ENCODE measurements at places on chromosomes 7 and 10. TPM values are rescaled to one million over a fixed set of nuclear protein-coding genes. Genes with fewer than 3 reads are reported as not detected.

- DNase-seq, result no peak
Observed at GRCh38 chr7:50718311-50718710, 64.4 kb downstream of the GRB10 start.

GRCh38 chr10:35150308-35150707 is 23.7 kb downstream of the CREM start:
- DNase-seq, result no peak

DNA sequence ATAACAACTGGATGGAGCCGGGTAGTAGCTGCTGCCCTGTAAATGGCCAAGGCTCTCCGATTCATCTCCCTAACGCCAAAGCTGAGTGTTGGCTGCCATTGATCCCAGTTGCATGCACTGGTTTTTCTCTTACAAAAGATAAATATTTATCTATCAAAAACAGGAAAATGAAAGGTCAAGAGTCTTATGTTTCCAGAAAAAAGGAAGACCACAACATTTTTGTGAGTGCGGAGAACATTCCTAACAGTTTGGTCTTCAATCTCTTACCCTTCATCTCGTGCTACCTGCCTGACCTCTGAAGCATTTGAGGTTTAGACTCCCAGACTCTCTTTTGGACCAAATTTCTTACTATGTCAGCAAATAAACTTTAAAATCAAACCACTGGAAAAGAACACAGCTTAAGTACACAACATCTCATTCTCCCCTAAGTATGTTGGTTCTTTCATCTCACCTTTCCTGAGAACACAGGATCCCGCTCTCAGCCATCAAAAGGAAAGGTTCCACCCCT is 61.6 kb downstream of the SORBS1 start:
- DNase-seq, result no peak

DNA sequence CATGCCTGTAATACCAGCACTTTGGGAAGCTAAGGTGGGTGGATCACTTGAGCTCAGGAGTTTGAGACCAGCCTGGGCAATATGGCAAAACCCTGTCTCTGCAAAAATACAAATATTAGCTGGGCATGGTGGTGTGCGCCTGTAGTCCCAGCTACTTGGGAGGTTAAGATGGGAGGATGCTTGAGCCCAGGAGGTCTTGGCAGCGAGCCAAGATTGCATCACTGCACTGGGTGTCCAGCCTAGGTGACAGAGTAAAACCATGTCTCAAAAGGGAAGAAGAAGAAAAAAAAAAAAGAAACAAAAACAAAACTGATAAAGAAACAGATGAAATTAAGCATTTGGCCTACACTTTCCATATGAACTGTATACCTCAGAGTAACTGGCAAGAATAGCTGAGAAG is 319.2 kb downstream of the PARD3 start:
- no peak for DNase-seq

- no peak for DNase-seq
Observed at GRCh38 chr10:128297709-128298378, 171.6 kb upstream of the MKI67 start.

DNA sequence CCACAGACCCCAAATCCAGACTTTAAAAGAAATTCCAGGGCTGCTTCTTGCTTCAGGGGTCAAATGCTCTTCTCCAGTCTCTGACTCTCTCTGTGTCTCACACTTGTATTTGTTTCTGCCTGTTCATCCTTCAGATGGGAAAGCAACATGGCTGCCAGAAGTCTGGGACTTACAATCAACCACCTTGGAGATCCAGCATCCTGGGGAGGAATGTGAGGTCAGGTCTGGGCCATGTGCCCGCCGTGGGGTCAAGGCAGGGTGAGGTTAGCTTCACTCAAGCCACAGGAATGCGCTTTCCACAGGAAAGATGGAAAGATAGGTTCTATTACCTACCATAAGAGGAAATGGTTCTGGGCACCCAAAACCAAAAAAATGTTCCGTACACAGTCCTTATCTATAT is 34.3 kb upstream of the NPVF start:
- peak; percentile 35 for DNase-seq

Gene ITPRID1
- not detected for total RNA-seq

- no peak for DNase-seq
Observed at GRCh38 chr10:14779001-14779651, 4.4 kb upstream of the FAM107B start.

Gene SCART1
- total RNA-seq, result 0.18 TPM

GRCh38 chr10:127945341-127945758 is 38.4 kb downstream of the PTPRE start:
- peak; percentile 84 for DNase-seq

DNA sequence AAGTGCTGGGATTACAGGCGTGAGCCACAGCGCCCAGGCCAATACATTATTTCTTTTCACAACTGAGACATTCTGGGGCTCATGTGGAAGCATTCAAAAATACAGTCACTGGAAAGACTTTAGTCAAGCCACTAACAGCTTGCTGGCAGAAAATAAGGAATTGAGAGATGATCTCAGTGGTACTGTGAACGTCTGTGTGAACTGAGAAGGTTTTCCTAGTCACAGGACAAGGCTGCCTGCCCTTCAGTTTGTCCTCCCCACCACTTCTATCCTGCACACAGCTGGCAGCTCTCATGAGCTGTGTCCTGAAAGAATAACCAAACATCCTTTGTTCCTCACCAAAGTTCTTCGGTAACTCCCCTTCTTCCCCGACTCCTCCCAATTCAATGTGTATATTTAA is 31.3 kb upstream of the ITGA8 start:
- DNase-seq, result no peak

DNA sequence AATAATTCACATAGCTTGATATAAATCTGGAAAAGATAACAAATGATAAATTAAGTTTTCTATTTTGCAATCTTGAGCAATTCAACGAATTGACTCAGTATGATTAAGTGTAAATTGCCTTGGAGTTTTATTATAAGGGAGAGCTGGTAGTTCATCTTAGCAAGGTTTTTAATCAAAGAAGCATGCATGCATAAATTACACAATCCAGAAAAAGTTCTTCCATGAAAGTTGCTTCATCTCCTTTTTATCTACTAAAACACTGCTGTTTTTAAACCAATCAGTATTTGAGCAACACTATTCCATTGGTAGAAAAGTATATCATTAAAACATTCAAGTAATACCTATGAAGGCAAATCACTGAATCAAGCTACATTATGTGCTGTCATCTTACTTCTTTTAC is 47.6 kb downstream of the POT1 start:
- DNase-seq, result no peak

- DNase-seq, result no peak
Observed at GRCh38 chr7:138848056-138848980, 50.3 kb upstream of the ATP6V0A4 start.

Gene SEC24C
- total RNA-seq, result 49.0 TPM

DNA sequence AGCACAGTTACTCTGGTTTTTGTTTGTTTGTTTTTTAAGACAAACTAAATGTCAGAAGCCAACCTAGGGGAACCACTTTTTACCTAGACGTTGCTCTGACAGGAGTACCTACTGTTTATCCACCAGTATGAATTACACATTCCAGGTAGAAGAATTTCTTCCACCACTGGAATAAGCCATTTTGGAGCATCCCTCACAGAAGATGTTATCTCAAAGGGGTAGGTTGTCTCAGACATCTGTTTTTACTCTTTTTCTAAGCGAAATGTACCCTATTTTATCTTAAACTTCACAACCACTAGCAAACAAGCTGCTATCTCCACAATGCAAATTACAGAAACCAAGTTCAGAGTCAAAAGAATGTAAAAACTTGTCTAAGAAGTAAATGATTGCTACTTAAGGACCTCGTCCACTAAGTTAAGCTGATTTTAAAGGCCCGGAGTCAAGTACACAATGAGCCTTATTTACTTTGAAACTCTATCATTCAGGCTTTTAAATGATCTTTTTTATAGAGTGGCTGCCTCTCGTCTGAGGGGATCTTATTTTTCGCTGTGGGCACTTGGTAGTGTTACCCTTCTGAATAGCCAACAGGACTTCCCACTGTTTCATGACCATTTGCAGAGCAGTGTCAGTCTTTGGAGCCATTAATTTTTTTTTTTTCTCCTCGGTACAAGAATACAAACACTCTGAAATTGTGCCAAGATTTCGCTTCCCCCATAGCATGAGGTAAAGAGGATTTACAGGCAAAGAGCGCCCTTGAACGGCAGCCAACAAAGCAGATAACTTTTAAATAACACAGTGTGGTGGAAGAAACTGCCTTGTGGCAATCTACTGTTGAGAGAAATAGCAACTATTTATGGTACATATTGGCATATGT is 15.7 kb upstream of the ARMC3 start:
- no peak for DNase-seq

Gene TDRD1
- not detected for total RNA-seq

DNA sequence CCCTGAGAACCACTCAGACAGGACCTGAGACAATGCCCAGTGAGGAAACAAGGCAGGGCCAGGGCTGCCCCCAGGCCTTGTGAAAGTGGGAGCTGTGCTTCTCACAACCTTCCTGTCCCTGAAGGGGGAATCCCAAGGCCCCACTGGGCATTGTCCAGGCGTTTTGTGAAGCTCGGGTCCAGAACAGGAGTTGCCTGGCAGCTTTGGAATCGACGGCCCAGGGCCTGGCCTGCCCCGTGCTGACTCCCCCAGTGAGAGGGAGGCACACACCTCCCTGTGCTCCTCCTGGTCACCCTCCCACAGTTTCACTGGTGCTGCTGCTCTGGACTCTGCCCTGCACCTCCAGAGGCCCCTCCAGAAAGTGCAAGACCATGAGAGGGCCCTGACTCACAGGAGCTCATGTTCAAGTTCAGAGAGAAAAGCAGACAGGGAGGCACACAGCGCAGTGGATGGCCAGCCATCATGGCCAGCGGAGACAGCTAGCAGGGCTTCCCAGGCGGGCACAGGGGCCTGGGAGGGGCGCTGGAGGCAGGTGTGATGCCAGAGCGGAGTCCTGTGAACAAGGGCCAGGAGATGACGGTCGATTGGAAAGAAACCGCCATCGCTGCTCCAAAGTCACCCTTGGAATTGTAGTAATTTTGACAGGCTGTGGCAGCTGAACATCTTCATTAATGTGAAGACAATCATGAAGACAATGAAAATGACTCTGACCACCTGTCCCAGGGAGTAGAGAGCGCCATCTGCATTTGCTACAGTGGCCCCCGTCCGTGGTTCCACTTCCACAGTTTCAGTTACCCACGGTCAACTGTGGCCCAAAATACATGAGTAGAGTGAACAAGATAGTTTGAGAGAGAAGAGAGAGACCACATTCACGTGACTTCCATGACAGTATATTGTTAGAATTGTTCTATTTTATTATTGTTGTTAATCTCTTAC is 103.7 kb downstream of the MKI67 start:
- DNase-seq, result no peak

Gene CACNB2
- total RNA-seq, result not detected

Gene HTR7
- total RNA-seq, result not detected

Gene HECTD2
- 14.0 TPM for total RNA-seq

DNA sequence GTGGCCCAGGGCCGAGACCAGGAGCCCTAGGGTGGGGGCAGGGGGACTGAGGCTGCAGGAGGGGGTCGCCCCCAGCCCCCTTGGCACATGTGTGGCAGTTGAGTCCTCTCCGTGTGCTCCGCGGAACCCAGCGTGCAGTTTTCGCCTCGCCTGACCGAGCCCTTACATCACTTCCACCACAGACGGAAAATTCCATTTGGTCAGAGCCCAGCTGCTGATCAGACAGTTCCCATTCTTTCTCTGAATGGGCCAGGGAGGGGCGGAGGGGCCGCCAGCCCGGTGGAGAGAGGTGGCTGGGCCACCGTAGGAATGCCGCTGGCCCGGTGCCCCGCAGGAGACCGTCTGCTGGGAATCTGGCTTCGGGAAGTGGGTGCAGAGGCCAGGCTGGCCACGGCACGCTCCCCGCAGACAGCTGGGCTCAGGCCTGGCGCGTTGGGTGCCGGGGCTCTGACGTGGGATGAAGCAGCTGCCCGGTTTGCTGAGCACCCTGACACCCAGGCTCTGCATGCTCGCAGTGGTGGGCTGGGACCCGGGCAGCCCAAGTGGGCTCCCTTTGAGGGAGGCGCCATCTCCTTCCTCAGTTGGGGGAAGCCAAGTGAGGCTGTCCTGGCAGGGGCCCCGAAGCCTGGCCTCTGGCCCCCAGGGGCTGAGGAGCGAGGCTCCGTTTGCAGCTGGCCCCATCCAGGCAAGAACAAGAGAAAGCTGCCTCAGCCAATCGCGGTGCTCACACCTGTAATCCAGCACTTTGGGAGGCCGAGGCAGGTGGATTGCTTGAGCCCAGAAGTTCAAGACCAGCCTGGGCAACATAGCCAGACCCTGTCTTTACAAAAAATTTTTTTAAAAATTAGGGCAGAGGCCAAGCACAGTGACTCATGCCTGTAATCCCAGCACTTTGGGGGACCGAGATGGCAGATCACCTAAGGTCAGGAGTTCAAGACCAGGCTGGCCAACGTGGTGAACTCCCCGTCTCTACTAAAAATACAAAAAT is 9.9 kb downstream of the TTYH3 start:
- DNase-seq, result peak; percentile 89

- no peak for DNase-seq
Observed at GRCh38 chr7:73659983-73660382, 7.6 kb upstream of the VPS37D start.

GRCh38 chr7:150823043-150823442 is 22.5 kb downstream of the TMEM176A start:
- DNase-seq, result no peak

- DNase-seq, result no peak
Observed at GRCh38 chr7:151505836-151506468, 13.7 kb downstream of the RHEB start.

DNA sequence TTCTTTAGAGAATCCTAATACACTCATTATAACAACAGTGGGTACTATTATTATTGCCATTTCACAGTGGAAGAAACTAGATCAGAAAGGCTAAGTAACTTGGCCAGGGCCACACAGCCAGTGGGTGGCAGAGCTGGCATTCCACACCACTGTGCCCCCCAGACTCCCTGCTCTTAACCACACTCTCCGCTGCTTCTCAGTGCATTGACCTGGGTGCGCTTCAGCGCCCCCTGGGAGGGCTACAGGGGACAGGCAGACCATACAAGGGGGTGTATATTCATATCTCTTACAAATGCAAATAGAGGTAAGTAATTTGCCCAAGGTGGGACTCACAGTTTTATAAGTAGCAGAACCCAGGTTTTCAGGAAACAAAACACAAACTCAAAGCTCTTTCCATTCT is 77.0 kb upstream of the NMT2 start:
- DNase-seq, result no peak
